ENCODE measurements at places on chromosomes 2 and 18.

DNA sequence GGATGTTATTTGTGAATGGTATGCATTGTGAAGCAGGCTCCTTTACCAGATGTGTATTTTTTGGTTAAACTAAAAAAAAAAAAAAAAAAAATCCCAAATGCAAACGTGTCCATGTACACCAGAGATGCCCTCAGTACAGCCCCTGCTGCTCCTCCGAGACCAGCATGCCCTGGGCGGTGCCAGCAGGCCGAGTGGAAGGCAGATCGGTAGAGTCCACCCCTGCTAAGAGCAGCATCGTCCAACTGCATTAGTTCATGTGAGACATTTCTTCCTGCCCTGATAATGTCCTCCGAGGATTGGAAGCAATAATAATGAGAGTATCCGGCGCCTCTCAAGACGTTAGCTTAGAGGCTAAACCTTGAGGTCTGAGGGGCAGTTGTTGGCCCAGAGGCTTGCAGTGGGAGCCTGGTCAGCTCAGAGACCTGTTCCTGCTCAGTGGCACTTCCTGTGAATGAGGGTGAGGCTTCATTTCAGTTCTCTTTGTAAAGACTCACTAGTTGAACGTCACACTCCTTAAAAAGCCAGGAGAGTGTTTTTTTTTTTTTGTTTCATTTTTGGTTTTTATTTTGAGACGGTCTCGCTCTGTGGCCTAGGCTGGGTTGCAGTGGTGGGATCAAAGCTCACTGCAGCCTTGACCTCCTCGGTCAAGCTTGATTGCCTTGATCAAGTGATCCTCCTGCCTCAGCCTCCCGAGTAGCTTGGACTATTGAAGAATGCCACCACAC lies 5.6 kb downstream of the SLC66A3 start:
- DNase-seq: no peak

DNA sequence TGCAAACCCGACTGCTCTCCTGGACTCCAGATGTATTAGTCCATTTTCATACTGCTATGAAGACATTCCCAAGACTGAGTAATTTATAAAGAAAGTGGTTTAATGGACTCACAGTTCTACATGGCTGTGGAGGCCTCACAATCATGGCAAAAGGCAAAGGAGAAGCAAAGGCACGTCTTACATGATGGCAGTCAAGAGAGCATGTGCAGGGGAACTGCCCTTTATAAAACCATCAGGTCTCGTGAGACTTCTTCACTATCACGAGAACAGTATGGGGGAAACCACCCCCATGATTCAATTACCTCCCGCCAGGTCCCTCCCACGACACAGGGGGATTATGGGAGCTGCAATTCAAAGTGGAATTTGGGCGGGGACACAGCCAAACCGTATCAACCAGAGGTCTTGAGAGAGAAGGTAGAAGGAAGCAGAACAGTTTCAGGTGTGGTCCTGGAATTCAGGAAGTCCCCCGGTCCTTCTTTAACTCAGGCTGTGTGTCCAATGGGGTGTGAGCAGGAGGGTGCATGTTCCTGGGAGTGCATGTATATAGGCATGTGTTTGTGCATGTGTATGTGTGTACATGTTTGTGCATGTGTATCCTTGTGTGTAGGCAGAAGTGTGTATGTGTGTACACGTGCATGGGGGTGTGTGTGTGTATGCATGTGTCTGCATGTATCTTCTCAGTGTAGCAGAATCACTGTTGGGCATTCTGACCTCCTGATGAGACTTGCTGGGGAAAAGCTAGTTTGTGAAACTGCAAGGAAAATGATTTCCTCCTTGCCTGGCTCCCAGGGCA lies 46.2 kb downstream of the GREB1 start:
- DNase-seq: no peak

DNA sequence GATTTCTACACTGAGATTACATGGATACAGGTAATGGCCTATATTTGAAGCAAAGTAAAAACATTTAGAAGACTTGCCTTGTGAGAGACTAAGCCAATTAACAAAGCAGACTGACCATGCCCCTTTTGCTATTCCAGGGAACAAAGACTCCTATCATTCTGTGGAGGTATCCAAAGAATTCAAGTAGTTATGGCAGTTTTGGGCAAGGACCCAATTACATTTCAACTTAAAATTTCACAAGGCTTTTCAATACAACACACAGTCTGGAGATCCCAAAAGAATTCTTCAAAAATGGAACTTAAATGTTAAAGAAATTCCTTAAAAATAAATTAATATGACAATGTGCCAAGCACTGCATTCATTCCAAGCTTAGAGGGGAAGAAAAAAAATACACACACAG lies 109.2 kb upstream of the CHRNA1 start:
- no peak for DNase-seq

DNA sequence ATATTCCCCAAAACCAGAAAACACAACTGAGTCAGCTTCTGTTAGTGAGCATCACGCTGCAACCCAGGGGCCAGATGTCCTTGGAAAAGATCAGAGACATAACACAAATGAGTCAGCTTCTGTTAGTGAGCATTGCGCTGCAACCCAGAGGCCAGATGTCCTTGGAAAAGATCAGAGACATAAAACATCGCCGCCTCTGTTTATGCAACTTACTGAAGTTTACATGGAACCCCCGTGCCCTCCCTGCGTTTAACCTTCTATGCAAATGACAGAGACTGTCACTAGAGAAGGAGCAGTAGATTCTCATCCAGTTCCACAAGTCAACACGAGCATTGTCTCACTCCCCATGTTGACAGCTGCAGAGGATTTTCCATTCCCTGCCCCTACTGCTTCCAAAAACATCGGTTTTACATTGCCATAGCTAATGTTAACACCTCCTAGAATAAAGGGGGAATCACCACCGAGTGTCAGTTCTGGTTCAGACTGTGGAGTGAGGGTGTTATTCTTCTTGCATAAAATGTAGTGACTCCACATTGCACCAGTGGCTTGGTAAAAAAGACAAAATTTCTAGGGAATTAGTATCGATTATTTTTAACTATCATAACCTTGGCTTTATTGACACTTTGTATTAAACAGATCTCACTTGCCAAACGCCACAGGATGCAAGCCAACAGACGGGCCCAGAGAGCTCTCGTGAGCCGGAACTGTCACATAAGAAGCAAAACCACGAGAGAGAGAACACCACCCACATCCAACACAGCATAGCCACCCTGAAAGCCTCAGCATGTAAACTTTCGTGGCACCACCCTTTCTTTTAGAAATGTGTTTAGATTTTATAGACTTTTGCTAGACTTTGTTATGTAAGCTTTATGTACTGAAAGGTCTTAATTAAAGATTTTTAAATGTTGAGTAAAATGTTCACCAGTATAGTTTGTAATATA lies 87.7 kb downstream of the SH3YL1 start:
- DNase-seq: no peak

- DNase-seq: no peak
These were observed 197.6 kb downstream of the LDLRAD4 start for GRCh38 chr18:13416208-13416607.

DNA sequence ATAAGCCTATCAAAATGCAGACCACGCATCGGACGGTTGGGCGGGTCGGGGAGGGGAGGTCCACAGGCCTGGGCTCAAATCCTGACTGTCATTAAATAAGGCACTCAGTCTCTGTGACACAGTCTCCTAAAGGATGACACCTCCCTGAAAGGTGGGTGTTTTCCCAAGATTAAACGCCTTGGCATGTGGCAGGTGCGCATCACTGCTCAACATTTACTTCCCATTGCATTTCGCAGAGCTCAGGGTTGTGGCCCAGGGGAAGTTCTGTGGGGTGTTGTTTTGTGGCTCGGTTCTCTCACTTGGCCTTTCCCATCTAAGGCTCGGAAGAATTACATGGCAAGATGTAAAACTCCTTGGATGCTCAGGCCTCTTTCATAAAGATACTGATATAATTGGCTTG lies 107.4 kb downstream of the NCK2 start:
- no peak for DNase-seq

DNA sequence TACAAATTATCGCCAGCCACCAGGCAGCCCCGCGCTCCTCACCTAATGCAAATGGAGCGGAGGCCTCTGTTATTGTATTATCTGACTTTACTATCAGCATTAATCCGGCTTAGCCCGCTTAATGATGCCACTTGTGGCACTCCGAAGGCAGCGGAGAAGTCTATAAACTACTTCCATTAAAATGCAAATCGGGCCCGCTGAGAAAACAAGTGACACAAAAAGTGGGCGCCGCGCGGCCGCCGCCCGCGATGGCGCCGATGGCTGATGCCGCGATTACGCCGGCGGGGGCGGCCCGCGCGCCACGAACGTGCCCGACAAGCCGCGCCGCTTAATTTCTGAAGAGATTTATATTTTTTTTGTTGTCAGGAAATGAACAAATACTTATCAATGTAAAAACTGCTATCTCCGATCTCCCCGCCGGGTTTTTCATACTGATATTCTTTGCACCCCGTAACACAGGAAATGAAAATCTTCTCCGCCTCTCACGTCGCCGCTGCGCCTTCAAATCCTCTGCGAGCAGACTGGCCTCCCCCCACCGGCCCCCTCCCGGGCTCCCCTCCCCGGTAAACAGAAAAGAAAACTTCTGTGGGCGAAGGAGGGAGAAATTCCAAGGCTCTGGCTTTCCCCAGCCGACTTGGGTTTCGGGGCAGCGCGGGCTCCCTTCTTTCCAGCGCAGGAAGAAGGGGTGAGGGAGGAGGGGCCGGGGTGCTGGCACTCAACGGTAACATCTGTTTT lies 221.8 kb downstream of the INSIG2 start:
- DNase-seq: peak; percentile 16

- no peak for DNase-seq
These were observed 257.2 kb downstream of the INSIG2 start for GRCh38 chr2:118345465-118345864.

DNA sequence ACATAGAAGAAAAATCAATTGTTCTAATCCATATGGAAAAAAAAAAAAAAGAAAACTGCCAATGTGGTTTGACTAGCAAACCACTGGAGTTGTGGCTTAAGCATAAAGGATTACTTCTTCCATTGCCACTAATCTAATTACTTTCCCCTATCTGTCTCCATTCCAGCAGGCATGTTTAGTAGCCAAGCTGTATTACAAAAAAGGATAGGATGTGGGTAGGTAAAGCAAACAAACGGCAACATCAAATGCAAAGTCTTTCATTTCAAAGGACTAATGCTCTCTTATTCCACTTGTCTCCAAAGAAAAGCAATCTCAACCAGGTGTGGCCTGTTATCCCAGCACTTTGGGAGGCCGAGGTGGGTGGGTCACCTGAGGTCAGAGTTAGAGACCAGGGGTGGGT lies 36.5 kb downstream of the SLC8A1 start:
- no peak for DNase-seq

DNA sequence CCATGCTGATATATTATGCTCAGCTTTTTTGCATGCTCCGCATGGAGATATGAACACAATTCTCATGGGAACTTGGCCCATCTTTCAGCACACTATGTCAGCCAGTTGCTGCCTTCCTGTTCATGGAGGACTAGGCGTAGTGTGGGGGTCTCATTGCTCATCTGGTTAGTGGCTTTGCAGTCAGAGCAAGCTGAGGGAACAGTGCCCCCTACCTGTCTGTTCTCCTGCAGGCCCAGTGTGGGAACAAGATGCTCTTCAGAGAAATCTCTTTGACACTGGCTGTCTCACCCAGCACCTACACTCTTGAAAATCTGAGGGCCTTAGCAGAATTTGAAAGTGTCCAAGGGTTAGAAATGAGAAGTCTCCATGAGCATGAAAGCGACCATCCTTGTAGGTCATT lies 47.1 kb downstream of the SPTBN1 start:
- DNase-seq: no peak

- DNase-seq: no peak
These were observed 45.3 kb downstream of the PSMD14 start for GRCh38 chr2:161353543-161353942.

- DNase-seq: no peak
These were observed 84.4 kb upstream of the CD28 start for GRCh38 chr2:203621981-203622515.

- DNase-seq: no peak
These were observed 638.0 kb downstream of the NYAP2 start for GRCh38 chr2:226037526-226037925.

DNA sequence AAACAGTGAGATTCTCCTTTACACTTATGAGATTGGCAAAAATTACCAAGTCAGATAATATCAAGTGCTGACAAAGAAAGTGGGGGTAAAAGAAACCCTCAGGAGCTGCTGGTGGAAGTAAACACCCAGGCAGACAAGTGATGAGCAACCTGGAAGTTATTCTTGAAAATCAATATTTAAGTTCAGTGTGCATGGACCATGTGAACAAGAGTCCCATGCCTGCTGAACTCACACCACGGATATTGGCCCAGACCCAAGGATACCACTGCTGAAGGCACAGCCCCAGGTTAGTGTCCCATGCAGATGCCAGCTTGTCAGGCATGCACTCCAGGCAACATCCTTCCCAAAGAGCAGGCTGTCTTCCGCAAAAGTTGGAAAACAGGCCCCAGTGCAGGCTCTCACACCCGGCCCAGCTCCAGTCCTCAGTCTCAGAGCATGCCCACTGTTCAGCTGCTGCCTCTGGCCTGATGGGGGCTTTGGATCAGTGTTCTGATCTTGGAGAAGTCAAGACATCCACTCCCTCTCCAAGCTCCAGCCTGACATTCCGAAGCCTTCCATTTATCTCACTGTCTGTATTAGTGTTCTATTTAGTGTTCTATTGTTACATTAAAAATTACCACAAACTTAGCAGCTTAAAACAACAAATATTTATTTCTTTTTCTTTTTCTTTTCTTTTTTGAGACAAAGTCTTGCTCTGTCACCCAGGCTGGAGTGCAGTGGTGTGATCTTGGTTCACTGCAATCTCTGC lies 70.0 kb downstream of the HS1BP3 start:
- DNase-seq: no peak

All from NCI-H510A (cell line).